ENCODE measurements at places on chromosomes 16 and 17.

GRCh38 chr17:78356101-78356713, 3.7 kb downstream of the SOCS3 start:
- DNase-seq, result peak; percentile 93

- DNase-seq, result no peak
Measured at GRCh38 chr17:40886090-40886489, 1.0 kb upstream of the KRT20 start.

DNA sequence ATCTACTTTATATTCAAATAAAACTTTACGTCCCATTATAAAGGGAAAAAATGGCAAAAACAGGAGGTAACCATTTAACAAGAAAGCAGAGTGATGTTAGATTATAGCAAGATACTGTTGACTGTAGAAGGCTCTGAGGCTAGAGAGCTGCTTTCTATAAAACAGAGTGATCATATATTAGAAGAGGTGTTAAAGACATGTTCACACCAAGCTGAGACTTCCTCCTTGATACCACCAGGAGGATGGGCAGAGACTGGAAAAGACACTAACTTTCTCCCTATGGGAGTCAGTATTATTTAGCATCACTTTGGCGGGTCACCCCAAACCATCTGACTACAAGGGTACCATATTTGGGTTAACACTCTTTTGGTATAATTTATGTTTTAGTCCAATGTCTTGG, 687 bp upstream of the CIITA start:
- no peak for DNase-seq

- DNase-seq, result no peak
Measured at GRCh38 chr16:89444728-89445127, 45.6 kb downstream of the ANKRD11 start.

GRCh38 chr16:10684511-10685151, 10.1 kb downstream of the TEKT5 start:
- no peak for DNase-seq

- no peak for DNase-seq
Measured at GRCh38 chr17:3894911-3895343, 2.1 kb upstream of the CAMKK1 start.

GRCh38 chr17:8468980-8469379, 33.3 kb downstream of the NDEL1 start:
- DNase-seq, result no peak

DNA sequence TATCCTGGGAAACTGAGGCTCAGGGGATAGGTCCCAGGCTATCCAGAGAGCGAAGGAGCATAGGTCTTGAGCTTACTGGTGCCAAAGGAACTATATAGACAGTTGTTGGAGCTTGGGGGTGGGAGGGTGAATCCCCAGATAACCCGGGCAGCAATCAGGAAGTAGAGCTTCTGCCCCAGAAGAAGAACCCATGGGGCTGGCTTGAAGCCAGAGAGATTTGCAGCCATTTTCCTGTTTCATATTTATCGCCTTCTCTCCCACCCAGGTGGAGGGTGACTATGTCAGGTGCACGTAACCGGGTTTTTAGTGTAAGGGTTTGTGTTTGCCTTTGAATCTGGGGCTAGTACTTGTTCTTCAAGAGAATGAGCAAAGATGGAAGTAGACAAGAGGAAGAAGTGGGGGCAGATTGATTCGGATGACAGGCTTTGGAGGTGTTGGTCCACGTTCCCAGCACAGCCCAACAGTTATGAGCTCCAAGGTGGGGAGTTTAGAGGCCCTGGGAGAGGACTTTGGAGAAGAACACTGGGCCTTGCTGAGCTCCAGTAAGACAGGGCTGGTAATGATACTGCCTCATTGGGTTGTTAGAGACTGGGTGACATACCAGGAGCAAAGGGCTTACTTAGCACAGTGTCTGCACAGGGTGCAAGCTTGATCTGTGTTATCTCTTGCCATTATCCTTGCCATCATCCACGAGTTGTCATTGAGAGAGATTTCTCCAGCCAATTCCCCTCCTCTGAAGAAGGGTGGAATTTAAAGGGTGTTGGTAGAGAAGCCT, 145.6 kb downstream of the CCDC182 start:
- peak; percentile 49 for DNase-seq

- DNase-seq, result peak; percentile 92
Measured at GRCh38 chr17:35804658-35805192, 4.6 kb upstream of the TAF15 start.

DNA sequence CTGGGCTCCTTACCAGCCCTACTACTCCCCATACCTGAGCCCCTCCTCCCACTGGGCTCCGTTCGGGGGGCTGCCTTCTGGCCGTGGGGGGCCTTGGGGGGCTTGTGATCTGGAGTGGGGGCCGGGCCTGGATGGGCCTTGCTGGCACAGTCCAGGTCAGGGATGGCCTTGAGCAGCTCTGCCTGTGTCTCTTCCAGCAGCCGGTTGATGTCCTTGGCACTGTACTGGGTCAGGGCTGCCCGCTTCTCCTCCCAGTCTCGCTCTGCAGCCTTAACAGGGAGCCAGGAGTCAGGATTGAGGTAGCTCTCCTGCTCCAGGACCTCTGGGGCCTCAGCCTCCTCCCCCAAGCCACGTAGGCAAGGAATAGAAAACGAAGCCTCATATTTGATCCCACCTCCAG, 54.6 kb downstream of the SRCIN1 start:
- no peak for DNase-seq

DNA sequence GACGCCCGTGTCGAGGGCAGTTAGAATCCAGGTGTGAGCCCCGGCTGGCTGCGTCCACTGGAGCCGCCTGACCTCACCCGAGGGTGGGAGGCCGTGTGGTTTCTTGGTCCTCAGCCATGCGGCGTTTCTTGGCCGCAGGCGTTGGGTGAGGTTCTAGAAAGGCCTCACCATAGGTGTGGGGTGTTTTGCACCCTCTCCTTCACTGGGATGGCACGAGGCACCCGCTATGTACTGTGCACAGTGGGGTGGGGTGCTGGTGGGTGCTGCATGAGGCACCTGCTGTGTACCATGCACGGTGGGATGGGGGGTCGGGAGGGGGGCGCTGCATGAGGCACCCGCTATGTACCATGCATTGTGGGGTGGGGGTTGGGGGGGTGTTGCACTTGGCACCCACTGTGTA, 169.6 kb downstream of the BANP start:
- DNase-seq, result no peak
